ENCODE measurements at places on chromosomes 1 and 21.
A peak's percentile ranks its signal among the peaks of the same experiment; 100 is the strongest.

- no peak for DNase-seq
These were observed 14.4 kb upstream of the PPP1R15B start for GRCh38 chr1:204426035-204426436.

GRCh38 chr1:35390600-35391494 lies 122.3 kb downstream of the ZMYM4 start:
- DNase-seq, result no peak

GRCh38 chr1:85317560-85317959 lies 41.1 kb upstream of the BCL10 start:
- no peak for DNase-seq

- no peak for DNase-seq
These were observed 5.8 kb upstream of the IKBKE start for GRCh38 chr1:206464456-206464964.

DNA sequence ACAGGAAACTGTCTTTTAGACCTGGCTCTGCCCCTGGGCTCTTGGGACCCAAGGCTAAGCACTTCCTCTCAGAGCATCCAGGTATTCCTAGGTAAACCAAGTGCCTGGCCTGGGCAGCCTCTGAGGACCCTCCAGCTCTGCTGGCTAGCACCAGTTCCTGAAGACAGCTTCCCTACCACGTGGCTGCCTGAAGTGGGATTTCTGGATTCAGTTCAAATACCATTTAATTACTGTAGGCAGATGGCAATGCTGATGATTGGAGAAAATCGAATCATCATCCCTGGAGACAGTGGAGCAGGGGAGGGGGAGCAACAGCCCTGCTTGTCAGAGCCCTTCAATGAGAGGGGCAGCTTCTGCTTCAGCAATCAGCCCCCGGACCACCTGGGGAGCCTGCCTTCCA lies 11.9 kb downstream of the KIF21B start:
- DNase-seq, result no peak

GRCh38 chr1:91783423-91784170 lies 102.4 kb downstream of the TGFBR3 start:
- DNase-seq, result no peak

DNA sequence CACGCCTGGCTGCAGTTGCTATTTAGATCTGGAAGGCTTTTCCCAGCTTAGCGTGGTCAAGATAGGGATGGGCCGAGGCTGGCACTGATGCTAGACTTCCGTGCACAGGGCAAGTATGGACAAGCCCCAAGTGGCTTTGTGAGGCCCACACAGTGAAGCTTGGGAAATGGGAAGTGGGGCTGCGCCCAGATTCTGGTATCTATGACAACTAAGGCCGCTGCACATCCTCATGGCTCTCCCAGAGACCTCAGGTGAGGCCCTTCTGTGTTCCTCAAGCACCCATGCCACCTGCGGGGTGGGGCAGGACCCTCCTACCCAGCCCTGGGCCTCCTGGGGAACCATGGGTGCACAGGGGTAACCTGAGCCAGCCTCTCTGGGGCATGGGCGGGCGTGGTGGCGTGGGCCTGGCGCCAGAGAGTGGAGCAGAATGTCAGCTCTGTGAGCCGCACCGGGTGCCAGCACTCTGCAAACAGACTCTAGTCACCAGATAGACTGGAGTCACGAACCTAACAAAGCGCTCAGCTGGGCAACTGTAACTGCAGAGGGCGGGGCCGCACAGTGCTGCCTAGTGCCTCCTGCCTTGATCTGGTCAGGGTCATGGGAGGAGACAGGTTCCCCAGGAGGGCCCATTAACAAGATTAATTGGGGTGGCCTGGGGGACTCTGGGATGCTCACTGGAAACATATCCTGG lies 46.4 kb downstream of the ELF3 start:
- no peak for DNase-seq

GRCh38 chr1:155193275-155193990 lies 14.3 kb downstream of the THBS3 start:
- DNase-seq, result peak; percentile 93

DNA sequence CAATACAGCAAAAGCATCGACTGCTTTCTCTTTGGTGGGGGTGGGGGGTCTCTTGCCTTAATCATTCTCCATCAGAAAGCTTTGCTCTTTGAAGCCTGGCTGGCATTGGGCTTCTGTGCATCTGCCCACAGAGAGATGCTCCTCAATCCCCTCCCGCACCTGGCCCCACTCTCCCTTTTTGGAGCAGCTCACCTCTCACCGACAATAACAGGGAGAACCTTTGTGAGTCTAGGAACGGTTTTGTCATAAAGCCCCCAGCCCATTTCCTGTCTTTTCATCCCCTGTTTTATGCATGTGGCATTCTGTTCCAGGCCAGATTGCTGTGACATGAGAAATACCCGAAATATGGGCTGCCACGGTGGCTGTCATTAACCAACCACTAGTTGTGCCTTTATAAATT lies 469.0 kb upstream of the VAMP3 start:
- no peak for DNase-seq

DNA sequence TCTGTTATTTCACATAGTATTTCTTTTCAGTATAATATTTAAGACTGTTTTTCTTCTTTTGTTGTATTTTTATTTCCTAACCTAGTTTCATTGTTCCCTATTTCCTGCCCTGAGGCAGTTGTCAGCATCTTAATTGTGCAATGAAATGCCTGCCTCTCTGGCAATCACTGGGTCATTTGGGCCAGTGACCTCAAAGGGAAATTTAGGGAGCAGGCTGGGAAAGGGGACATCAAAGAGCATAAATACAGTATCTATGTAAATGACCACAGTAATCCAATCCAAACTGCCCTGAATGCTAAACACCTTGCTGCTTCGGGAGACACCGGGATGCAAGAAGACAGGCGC lies 147.8 kb downstream of the TLR5 start:
- DNase-seq, result no peak

- DNase-seq, result no peak
These were observed 11.9 kb upstream of the PLXNA2 start for GRCh38 chr1:208256091-208256490.

DNA sequence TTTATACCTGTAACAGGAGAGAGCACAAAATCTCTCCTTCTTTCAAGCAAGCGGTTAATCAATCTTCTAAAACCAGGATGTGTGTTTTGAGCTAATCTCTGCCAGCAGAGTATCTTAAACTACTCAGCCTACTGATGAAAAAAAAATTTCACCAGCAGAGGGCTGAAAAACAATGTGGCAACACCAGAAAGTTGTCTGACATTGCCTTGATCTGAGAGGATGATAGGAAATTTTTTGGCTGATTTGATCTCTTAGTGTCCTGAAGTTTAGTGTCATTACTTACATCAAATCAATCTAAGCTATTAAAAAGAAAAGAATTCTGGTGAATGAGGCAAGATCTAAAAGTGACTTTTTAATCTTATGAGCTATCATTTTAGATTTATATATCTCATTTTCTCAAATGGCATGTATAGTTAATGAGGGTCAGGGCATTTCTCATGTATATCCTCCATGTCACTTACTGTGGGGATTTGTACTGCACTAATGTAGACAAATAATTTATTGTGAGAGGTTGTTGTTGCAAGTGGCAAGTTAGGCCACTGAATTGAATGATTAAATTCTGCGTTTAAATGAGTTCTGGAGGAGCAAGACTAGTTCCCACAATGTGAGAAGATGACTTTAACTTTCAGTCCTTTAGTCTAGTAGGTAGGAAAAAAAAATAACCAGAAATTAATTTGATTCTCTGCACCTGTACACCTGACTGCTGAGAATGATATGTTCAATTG lies 10.9 kb downstream of the ADAMTS1 start:
- no peak for DNase-seq

- no peak for DNase-seq
These were observed 40.1 kb downstream of the RSPH1 start for GRCh38 chr21:42455754-42456440.

- peak; percentile 7 for DNase-seq
These were observed 270.5 kb downstream of the NPHP4 start for GRCh38 chr1:5721634-5722215.

DNA sequence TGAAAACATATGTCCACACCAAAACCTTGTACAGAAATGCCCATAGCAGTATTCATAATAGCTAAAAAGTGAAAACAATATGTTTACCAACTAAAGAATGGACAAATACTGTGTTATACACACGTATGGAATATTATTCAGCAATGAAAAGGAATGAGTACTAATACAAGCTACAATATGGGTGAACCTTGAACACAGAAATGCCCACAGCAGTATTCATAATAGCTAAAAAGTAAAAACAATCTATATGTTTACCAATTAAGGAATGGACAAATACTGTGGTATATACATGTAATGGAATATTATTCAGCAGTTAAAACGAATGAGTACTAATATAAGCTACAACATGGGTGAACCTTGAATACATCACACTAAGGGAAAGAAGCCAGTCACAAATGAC lies 3.0 kb downstream of the BTG3 start:
- no peak for DNase-seq

- no peak for DNase-seq
These were observed at the start of gene FCRL2 for GRCh38 chr1:157776971-157777391. FCRL2 (minus strand) TSS chr1:157777132; CDS start chr1:157777073, 59 bp downstream.
